ENCODE measurements at places on chromosomes 4 and X.

DNA sequence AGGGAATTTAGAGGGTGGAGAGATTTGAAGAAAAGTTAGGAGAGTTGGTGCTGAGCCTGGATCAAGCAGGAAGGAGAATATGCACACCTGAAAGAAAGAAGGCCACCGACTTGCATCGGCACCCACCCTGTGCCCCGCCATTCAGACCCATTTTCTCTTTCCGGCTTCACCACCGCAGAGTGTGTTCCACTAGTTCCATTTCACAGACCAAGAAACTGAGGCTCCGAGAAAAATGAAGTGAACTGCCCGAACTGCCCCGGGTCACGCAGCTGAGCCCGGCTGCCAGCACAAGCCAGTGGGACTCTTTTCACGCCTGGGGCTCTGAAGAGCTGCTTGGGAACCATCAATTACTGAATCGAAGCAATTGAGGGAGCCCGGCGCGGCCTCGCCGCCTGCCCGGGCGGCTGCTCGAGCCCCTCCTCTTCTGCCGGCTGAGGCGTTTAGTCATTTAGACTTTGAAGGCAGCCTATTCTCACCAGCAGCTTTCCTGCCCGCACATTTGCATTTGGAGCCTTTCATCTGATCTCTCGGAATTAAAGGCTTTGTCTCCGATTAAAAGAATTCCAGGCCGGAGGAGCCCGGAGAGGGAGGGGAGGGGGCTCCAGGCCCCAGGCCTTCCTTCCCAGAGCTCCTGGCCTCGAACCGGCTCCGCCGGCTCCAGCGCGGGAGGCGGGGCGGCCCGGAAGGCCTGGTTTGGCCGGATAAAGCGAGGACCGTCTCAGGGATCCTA is 140.2 kb upstream of the PJA1 start:
- DNase-seq: no peak

DNA sequence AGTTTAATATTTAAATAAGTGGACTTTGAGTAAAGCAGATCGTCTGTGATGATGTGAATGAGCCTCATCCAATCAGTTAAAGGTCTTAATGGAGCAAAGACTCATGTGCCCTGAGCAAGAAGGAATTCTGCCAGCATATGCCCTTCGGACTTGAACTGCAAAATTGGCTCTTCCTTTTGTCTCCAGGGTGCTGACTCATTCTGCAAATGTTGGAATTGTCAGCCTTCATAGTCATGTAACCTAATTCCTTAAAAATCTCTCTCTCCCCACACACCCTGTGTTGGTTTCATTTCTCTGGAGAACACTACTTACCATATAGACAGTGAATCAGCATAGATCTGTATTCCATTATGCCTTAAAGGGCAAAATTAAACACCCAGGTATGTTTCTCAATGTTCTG is 609.8 kb upstream of the GALNTL6 start:
- DNase-seq: no peak

- DNase-seq: no peak
These were observed 5.1 kb upstream of the ING2 start for GRCh38 chr4:183499801-183500200.

GRCh38 chr4:161841759-161842158 is 322.0 kb downstream of the FSTL5 start:
- DNase-seq: no peak

GRCh38 chr4:158870282-158870625 is 101.4 kb downstream of the FNIP2 start:
- no peak for DNase-seq

GRCh38 chr4:88957570-88957969 is 99.4 kb downstream of the FAM13A start:
- DNase-seq: no peak

DNA sequence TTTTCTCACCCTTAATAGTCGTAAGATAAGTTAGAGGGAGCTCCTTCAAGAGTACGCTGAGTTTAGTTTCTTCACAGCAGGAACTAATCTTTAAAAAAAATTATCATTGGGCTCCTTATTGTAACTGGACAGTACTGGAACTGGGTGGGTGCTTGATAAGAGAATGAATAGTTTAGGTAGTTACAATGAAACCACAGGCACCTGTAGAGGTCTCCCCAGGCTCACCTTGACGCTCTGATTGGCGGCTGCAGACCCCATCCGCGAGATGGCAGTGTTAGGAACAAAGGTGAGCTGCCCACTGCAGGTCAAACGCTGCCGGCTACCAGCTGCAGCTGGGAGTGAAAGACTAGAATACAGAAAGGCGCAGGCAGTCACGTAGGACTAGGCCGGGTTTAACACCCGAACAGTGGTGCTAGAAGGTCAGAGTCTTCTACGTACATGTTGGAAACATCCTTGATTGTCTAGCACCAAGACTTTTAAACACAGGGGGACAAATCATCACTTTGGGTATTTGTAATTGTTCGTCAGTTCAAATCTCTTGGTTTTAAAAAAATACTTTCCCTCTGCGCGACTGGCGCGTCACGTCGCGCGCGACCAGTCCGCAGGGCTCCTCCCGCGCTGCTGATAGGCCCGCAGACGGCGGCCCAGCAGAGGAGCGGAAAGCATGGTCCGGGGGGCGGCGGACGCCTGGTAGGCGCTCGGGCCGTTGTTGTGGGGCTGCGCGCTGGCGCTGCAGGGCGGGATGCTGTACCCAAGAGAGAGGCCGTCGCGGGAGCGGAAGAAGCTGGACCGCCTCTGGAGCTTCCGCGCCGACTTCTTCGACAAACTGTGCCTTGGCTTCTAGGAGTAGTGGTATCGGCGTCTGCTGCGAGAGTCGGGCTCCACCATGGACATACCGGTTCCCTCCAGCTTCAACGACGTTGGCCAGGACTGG is 45.6 kb downstream of the SMARCA5 start:
- peak; percentile 10 for DNase-seq

Data from AG09319 (cell line).